ENCODE measurements at places on chromosomes 1 and 21.

DNA sequence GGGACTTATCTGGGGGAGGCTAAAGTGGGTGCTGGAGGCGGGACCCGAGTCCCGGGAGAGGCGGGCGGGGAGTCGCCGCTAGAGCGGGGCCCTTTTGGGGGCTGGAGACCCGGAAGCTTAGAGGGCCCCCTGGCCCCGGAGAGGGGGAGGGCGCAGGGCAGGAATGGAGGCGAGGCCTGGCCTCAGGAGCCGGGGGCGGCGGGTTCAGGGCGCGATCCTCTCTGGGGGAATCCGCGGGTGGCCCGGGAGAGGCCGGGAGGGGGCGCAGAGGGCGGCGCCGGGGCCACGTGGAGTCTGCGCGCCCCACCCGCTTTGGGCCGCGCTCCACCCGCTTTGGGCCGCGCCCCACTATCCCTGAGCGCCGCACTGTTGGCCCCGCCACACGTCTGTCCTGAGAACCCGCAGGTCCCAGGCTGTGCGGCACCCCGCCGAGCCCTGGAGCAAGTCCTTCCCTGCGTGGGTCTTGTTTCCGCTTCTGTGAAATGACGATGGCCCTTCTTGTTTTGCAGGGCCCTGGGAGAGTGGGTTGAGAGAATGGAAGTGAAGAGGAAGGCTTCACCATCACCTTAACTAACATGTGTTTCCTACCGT lies 84.4 kb downstream of the NKAIN1 start:
- peak; percentile 70 for DNase-seq

GRCh38 chr1:176795929-176796328 lies 333.0 kb downstream of the PAPPA2 start:
- no peak for DNase-seq

DNA sequence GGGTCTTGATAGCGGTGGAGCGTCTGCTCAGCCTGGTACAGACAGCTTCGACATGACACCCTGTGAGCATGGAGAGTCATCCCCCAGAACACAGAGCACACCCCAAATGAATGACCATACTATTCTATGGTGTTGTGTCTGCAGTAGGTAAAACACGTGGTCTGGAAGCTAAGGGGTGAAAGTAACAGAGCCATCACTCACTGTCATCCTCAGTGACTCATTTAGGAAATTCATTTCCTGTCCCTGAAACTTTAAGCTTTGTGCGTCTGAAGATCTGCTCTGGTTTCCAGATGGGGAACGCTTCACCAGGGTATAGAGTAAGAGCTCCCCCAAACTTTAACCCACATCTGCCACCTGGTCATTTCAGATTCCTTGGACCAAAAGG lies 94.8 kb upstream of the DISP3 start:
- peak; percentile 45 for DNase-seq

GRCh38 chr1:113390871-113391648 lies 745 bp downstream of the MAGI3 start:
- DNase-seq, result peak; percentile 63

DNA sequence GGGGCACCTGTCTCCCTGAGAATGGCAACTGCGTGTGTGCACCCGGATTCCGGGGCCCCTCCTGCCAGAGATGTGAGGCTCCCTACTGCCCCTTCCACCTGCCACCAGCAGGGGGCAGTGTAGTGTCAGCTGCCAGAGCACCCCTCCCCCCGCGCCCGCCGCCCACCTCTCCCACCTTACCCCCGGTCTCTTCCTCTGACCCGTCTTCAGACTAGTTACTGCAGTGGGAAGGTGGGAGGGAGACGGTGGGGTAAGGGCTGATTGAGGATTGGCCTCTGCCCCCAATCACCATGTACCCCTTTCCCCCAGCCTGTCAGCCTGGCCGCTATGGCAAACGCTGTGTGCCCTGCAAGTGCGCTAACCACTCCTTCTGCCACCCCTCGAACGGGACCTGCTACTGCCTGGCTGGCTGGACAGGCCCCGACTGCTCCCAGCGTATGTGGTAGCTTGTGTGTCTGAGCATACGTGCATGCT lies 10.1 kb upstream of the LRRC71 start:
- DNase-seq, result peak; percentile 58

GRCh38 chr1:6181347-6181770 lies 1.2 kb upstream of the CHD5 start:
- no peak for DNase-seq

DNA sequence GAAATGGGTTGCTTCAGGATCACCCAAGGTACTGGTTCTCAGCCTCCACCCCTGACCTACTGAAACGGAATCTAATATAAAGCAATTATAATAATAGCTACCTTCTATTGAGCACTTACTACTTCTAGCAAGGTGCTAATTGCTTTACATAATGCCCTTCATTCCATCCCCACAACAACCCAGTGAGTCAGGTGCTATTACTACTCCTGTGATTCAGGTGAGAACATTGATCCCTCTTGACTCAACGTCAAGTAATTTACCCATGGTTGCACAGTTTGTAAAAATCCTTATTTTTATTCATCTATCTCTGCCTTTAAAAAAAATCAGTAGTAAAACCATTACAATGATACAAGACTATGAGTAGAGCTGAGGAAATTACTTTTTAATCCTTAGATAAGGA lies 85.2 kb downstream of the UCHL5 start:
- DNase-seq, result no peak

DNA sequence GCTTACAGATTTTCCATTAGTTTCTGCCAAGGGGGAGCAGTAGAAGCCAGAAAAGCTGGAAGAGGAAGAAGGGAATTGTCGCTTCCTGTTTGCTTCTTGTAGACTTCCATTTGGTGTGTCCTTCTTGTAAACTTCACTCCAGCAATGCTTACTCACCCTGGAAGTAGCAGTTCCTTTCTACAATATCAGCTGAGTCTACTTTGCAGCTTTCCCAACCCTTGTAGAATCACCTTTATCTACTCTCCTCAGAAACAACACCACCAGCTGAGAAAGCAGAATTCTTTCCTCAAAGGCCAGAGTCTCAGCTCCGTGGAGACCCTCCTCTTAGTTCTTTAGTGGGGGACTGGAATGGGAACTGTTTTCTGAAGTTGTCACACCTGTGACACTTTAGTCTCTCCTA lies 1136.7 kb upstream of the TMPRSS15 start:
- DNase-seq, result no peak

- DNase-seq, result no peak
Observed at GRCh38 chr1:204793259-204793914, 77.3 kb upstream of the NFASC start.

- no peak for DNase-seq
Observed at GRCh38 chr21:43812139-43812821, 22.9 kb downstream of the RRP1 start.

DNA sequence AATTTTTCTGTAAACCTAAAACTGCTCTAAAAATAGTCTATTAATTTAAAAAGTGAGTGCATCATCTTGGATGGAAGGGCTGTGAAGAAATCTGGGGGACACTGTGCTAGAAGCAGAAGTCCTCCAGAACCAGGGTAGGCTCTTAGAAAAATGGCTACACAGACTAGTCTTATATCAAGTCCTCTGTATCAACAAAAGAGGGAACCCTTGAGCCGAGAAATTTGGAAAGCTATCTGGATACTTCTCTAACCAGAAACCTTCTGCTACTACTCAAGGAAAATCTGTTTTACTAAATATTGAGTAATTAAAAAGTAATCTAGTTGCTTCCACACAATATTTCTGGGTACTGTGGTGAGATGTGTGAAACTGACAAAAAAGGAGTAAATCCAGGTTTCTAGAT lies 92.1 kb downstream of the WDR3 start:
- no peak for DNase-seq

GRCh38 chr21:41851090-41851790 lies 27.9 kb downstream of the PRDM15 start:
- DNase-seq, result no peak

DNA sequence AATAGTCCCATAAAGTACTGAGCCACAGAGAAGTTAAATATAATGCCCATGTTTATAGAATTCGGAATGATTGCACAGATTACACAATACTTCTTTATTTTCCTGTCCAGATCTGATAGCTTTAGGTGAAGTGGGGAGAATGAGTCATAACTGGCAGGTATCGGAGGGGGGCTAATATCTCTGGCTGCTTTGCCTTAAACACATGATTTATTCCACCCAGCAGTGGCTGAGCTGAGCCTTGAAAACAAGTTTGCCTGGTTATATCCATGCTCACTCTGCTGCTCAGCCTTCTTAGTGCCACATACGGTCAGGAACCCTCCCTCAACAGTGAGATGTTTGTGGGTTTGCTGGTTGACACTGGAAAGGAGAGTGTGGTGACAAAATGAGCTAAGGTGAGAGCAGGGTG lies 119.7 kb upstream of the ZNF648 start:
- DNase-seq, result peak; percentile 23

DNA sequence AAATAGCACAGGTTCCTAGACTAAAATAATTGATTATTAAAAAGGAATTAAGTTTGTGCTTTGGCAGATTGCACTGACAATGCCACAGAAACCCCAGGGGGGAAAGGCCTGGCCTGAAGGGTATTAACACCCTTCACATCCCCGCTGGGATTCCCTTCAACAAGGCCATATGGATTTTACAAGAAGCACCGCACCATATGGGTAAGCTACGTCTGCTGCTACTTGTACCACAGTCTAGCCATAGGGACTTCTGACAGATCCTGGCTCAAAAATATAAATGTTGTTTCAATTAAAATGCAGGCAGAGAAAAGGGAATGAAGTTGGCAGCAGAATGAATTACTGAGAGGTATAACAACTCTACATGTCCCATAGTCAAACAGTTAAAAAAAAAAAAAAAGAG lies 101.0 kb downstream of the DENND1B start:
- no peak for DNase-seq
